Pancreas (tissue), 10 donors: ENCODE measurements at places on chromosomes 1 and 21. TPM values are rescaled to one million over a fixed set of nuclear protein-coding genes. Genes with fewer than 3 reads are reported as not detected.
A peak's percentile ranks its signal among the peaks of the same experiment; 100 is the strongest.

- no peak for DNase-seq
Observed at GRCh38 chr1:245278846-245279245, 124.1 kb downstream of the KIF26B start.

- DNase-seq: no peak
Observed at GRCh38 chr1:76250271-76250670, 175.7 kb downstream of the ST6GALNAC3 start.

DNA sequence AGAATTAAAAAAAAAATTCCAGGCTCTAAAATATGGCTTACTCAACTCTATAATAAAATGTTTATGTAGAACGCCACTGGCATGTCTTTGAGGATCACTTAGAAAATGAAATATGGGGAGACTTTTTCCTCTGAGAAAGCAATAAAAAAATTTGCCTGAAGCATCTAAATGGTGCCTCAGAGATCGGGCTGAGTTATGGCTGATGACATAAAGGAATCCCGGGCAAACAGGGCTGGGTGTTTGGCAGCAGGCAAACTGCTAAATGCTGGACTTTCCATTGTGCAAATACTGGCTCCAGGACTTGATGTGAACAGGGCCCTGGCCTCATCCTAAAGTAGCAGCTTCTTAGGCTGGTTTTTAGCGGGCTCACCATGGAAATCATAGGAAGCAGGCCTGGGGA lies 44.5 kb upstream of the C1orf87 start:
- no peak for DNase-seq

DNA sequence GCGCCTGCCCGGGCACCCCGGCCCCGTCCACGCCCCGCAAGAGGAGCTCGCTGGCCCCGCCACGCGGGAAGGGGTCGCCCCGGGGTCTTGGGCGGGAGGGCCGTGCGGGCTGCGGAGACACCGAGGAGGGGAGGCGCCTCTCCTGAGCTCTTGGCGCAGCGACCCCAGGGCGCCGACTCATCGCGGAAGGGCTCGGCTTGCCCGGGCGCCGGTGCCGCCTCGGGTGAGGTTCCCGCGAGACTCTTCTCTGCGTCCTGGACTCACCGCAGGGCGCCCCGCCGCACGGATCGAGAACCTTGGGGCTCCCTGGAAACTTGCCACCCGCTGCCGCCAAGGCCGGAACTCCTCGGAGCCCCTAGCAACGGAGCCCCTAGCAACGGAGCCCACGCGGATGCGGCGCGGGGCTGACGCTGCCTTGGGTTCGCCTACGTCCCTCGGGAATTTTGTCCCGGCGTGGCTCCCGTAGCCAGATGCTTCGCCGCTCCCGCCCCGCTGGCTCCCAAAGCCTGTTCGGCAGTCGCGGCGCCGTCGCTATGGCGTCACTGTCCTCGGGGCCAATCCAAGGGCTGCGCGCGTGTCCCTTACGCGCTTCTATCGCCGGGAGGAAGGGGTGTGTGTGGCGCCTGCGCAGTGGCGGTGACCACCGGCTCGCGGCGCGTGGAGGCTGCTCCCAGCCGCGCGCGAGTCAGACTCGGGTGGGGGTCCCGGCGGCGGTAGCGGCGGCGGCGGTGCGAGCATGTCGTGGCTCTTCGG lies at the start of gene ATAD3A:
ATAD3A (plus strand) TSS at position 630 of the 753 bp plus-strand sequence; CDS start at position 737, 107 bp downstream.
- peak; percentile 99 for DNase-seq

- peak; percentile 44 for DNase-seq
Observed at GRCh38 chr21:36065497-36066036, 4.3 kb upstream of the CBR1 start.

DNA sequence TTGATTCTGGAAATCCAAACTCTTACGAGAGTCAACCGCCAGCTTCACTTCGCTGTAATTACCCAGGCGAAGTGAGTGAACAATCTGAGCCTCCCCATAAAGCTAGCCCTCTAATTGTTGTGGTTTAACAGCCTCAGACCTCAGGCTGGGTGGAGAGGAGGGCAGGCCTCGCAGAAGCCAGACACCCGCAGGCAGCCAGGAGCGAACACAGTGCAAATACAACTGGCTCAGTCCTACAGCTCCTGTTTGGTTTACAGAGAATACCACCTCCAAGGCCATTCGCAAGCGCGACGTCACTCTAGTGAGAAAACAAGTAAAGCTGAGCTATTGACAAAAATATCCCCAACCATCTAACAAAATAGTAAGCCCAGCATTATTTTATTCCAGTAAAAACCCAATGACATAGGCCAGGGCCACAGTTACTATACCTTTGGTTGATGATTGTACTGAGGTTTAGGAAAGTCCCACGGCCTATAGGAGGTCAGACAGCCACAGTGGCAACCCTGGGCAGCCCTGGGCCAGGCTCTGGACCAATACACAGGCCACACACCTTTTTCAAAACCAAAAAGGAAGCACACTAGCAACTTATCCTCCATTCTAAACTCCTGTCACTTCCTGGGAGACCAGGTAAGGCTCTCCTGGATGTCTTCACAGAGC lies 163.3 kb downstream of the ETS2 start:
- no peak for DNase-seq

GRCh38 chr1:92975551-92976232 lies 14.4 kb upstream of the DIPK1A start:
- DNase-seq: no peak

DNA sequence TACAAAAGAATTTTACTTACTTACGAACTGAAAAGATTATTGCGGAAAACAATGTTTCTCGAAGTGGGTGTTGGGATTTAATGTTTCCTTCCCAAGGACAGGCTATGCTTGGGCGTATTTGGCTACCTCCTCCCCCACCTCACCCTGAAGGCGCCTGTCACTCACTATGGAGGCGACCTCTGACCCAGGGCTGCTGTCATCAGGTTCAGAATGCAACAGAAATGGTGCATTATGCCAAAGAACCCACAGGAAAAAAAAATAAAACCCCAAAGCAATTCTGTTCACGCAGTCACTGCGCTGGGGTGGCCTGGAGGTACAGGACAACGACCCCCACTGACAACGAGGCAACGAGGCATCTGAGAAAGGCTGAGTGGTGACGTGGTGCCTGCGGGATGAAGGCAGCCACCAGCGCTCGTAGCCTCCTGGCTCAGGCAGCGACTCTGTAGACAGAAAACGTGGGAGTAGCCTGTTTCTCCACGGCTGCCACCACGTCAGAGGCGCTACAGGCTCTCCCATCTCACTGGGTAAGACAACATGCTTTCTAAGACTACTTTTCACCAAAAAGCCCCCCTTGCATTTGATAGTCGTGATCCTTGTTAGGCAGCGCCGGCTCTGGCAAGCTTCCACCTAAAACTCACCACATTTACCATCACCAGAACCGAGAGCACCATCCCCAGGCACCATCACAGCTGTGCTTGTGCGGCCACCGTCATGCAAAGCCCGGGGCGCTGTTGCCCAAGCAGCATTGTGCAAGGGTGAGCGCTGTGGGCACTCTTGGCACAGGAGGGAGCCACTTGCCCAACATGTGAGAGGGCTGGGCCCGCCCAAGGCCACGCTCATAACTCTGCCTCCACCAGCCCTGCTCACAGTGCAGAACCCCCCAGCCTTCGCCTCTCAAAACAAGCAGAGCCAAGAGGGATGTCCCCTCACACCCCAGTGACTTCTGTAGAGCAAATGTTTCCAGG lies 14.3 kb downstream of the NADK start:
- peak; percentile 55 for DNase-seq

- no peak for DNase-seq
Observed at GRCh38 chr1:168509875-168510791, 33.7 kb downstream of the XCL2 start.

The IL22RA1 gene
- 143 TPM for total RNA-seq

The OR6N1 gene
- not detected for total RNA-seq

The AIM2 gene
- not detected for total RNA-seq

The ARHGEF16 gene
- total RNA-seq: 8.2 TPM

The AMY2B gene
- 2,598 TPM for total RNA-seq
